GM23338 (cell line): ENCODE measurements at places on chromosomes 4 and X. TPM values are rescaled to one million over a fixed set of nuclear protein-coding genes. Genes with fewer than 3 reads are reported as not detected.

TCEAL2 gene
- 9.1 and 12.3 TPM in 2 replicates for total RNA-seq

DNA sequence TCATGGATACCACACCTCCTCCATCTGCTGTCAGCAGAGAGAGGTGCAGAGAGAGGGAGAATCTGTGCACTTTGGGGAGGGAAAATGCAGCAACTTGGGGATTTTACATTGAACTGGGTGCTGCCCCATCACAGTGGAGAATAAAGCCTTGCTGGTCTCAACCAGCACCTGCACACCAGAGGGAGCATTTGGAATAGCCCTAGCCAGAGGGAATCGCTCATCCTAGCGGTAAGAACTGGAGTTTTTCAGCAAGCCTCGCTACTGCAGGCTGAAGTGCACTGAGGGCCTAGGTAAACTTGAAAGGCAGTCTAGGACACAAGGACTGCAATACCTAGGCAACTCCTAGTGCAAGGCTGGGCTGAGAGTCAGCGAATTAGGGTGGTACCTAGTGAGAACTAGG is 148.7 kb downstream of the KDR start:
- H3K4me1 ChIP-seq = no peaks in the 10 kb centered on the region
- no peaks in the 10 kb centered on the region for H3K27me3 ChIP-seq
- DNase-seq = peak; percentile 82
- H3K36me3 ChIP-seq = no peaks in the 10 kb centered on the region
- no peak overlapping the region for H3K4me3 ChIP-seq
- no peak overlapping the region for H3K27ac ChIP-seq

TMSB15A gene
- 81.3 and 89.1 TPM in 2 replicates for total RNA-seq

DNA sequence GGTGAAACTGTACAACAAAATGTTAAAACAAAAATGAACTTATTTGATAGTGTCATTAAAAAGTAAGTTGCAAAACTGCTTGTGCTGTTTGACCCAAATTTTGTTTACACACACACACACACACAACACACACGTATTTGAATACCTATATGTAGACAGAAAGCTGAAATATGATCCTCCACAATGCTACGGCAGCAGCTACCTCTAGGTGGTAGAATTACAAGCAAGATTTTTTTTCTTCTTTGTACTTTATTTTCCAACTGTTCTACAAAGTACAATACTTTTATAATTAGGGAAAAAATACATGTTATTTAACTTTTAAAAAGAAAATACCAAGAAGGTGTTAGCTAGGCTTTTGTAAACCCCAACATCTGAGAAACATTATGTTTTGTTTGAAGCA is 1.2 kb downstream of the CYTL1 start:
- H3K36me3 ChIP-seq = no peaks in the 10 kb centered on the region
- no peaks in the 10 kb centered on the region for H3K27me3 ChIP-seq
- peaks cover 11% of the 10 kb centered on the region; the same call in 1 of the 2 replicates for H3K4me1 ChIP-seq
- no peak overlapping the region for H3K27ac ChIP-seq
- peak overlapping the region; percentile 56; the same call in 1 of the 2 replicates for H3K4me3 ChIP-seq

DNA sequence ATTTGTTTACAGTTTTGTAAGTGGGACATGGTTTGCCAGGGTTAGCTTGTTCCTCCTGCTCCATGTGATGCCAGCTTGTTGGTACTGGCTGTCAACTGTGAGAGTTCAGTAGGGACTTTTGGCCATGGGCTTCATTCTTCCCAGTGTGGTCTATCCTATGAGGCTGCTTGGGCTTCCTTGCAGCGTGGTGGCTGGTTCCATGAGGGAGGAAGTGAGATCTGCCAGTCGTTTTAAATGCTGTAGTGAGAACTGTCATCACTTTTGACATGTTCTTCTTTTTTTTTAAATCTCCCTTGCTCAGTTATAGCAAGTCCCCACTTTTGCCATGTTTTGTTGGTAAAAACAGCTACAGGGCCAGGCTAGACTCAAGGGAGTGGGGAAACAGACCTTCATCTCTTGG is 15.9 kb downstream of the NSD2 start:
- no peaks in the 10 kb centered on the region for H3K27me3 ChIP-seq
- DNase-seq = no peak
- no peak overlapping the region; the same call in 1 of the 2 replicates for H3K27ac ChIP-seq
- H3K4me3 ChIP-seq = no peak overlapping the region

MBNL3 gene
- 2.4 and 3.0 TPM in 2 replicates for total RNA-seq

GRCh38 chr4:156377036-156377710 is 423.5 kb upstream of the CTSO start:
- no peaks in the 10 kb centered on the region for H3K36me3 ChIP-seq
- H3K27ac ChIP-seq = no peak overlapping the region
- DNase-seq = no peak
- peaks cover 10% of the 10 kb centered on the region; the same call in 1 of the 2 replicates for H3K4me1 ChIP-seq

GRCh38 chrX:153824348-153824747 is 6.0 kb downstream of the PDZD4 start:
- no peaks in the 10 kb centered on the region for H3K36me3 ChIP-seq
- no peak overlapping the region for H3K27ac ChIP-seq
- no peak for DNase-seq
- no peaks in the 10 kb centered on the region for H3K27me3 ChIP-seq
- H3K4me1 ChIP-seq = peaks cover 53% of the 10 kb centered on the region
